A673 (cell line): ENCODE measurements at places on chromosomes 6 and 20. TPM values are rescaled to one million over a fixed set of nuclear protein-coding genes. Genes with fewer than 3 reads are reported as not detected.
A peak's percentile ranks its signal among the peaks of the same experiment; 100 is the strongest.

GRCh38 chr20:61322151-61322865, 70.2 kb downstream of the CDH4 start:
- H3K27me3 ChIP-seq, result peaks cover 18% of the 10 kb centered on the region
- H3K36me3 ChIP-seq, result no peaks in the 10 kb centered on the region
- H3K27ac ChIP-seq, result no peak overlapping the region
- DNase-seq, result no peak
- no peaks in the 10 kb centered on the region for H3K4me1 ChIP-seq
- no peak overlapping the region for H3K4me3 ChIP-seq

- H3K4me1 ChIP-seq, result no peaks in the 10 kb centered on the region
- peaks cover 33% of the 10 kb centered on the region for H3K27me3 ChIP-seq
- H3K36me3 ChIP-seq, result no peaks in the 10 kb centered on the region
- no peak overlapping the region for H3K4me3 ChIP-seq
- DNase-seq, result no peak
- H3K27ac ChIP-seq, result no peak overlapping the region
Measured at GRCh38 chr20:49559411-49560081, 8.4 kb downstream of the PTGIS start.

ARMC12 gene
- 0.74 and 1.0 TPM in 2 replicates for total RNA-seq

SNTA1 gene
- 4.4 and 7.5 TPM in 2 replicates for total RNA-seq

LAMA2 gene
- total RNA-seq, result 2.2 TPM in 2 replicates

BCAS1 gene
- total RNA-seq, result 1.4 and 2.6 TPM in 2 replicates

DNA sequence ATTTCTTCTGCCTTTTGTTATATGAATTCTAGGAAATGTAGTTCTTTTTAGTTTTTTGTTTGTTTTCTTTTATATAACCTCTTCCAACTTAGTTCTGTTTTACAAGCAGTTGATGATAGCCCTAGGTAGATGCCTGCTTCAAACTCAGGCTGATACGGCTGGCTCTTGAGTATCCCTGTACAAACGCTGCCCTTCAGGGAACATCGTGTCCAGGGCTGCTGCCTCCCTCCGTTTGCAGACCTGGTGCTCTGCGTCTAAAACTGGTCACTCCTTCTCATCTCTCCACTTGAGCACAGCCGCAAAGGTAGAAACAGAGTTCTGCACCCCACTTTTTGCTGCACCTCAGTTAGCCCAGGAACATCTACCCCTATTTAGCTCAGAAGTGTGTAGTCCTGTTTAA, 310.1 kb downstream of the PRL start:
- DNase-seq, result no peak
- H3K27me3 ChIP-seq, result no peaks in the 10 kb centered on the region
- no peak overlapping the region for H3K4me3 ChIP-seq
- no peak overlapping the region for H3K27ac ChIP-seq
- peaks cover 33% of the 10 kb centered on the region for H3K4me1 ChIP-seq
- no peaks in the 10 kb centered on the region for H3K36me3 ChIP-seq

GRCh38 chr20:1324598-1325172, 4.3 kb downstream of the SDCBP2 start:
- peaks cover 4% of the 10 kb centered on the region for H3K36me3 ChIP-seq
- no peaks in the 10 kb centered on the region for H3K27me3 ChIP-seq

PPP1R3G gene
- 0.24 and 0.81 TPM in 2 replicates for total RNA-seq

- DNase-seq, result no peak
- no peak overlapping the region for H3K27ac ChIP-seq
- H3K4me1 ChIP-seq, result peaks cover 21% of the 10 kb centered on the region
- H3K27me3 ChIP-seq, result no peaks in the 10 kb centered on the region
- no peak overlapping the region for H3K4me3 ChIP-seq
- H3K36me3 ChIP-seq, result no peaks in the 10 kb centered on the region
Measured at GRCh38 chr6:75386050-75386770, 101.6 kb upstream of the TMEM30A start.

DNA sequence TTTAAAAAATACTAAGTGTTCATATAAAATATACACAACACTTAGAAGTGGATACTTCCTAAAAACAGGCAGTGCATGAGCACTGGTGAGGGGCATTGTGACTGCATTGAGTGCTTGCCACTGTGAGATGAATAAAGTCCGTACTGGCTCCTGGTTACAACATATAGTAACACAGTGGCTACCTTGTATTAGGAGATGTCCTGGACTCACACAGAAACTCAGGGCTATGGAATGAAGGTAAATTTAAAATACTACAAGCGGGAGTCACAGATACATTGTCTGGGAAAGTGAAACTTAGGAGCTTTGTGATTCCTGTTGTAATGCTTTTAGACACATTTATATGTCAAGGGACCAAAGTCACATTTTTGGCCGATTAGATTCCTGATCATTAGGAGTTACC, 36.5 kb upstream of the HLA-G start:
- DNase-seq, result no peak
- peaks cover 7% of the 10 kb centered on the region for H3K4me1 ChIP-seq
- no peaks in the 10 kb centered on the region for H3K36me3 ChIP-seq
- no peak overlapping the region for H3K4me3 ChIP-seq

DNA sequence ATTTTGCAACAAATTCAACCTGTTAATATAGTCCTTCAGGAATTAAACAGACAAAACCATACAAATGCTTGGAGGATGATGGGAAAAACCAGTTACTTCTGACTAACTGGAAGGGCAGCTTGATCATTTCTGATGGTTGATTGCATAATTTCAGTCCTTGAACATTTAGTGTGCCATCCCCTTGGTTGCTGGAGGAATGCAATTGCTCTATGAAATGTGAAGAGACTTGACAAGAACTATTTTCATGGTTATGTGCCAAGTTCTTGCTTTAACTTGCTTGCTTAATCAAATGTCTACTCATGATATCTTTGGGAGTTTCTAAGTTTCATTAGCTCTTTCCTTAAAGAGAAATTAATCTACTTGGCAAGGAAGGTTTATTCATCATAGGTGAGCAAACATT, 45.2 kb downstream of the ANKEF1 start:
- H3K27ac ChIP-seq, result no peak overlapping the region
- peaks cover 9% of the 10 kb centered on the region for H3K4me1 ChIP-seq
- no peak overlapping the region for H3K4me3 ChIP-seq
- no peaks in the 10 kb centered on the region for H3K36me3 ChIP-seq
- no peaks in the 10 kb centered on the region for H3K27me3 ChIP-seq
- peak; percentile 39 for DNase-seq

CST7 gene
- not detected in 2 replicates for total RNA-seq

DNA sequence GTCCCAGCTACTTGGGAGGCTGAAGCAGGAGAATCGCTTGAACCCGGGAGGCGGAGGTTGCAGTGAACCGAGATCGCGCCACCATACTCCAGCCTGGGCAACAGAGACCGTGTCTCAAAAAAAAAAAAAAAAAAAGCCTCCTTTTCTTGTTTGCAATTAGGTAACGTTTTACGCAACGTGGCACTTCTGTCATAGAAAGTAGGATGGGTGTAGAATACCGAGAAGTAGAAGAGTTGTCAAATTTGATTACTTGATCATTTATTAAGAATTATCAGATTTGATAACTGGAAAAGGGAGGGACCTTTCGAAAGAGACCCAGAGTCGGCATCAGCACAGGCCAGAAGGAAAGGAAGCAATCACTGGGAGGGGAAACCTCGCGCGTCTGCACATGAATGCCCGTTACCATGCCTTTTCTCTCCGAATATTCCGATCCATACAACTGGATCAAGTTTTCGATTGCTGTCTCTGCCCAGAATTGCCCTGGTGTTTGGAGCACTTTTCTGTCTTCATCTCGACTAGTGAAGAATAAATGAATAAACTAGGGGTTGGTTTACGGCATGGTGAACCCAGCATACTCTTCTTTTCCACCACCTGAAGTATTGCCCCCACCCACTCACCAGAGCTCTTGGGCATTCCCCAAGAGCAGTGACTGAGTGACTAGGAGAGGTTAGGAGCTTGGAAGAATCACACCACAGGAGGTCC, 4.5 kb upstream of the TFAP2D start:
- H3K27me3 ChIP-seq, result peaks cover 99% of the 10 kb centered on the region
- no peaks in the 10 kb centered on the region for H3K4me1 ChIP-seq
- no peak overlapping the region for H3K4me3 ChIP-seq
- H3K27ac ChIP-seq, result no peak overlapping the region

NMBR gene
- total RNA-seq, result not detected in 2 replicates

C6orf141 gene
- 9.7 and 11.7 TPM in 2 replicates for total RNA-seq

GRCh38 chr6:153167907-153168306, 36.8 kb upstream of the RGS17 start:
- H3K27ac ChIP-seq, result no peak overlapping the region
- no peaks in the 10 kb centered on the region for H3K27me3 ChIP-seq

VGLL2 gene
- not detected in 2 replicates for total RNA-seq

- H3K4me3 ChIP-seq, result peak overlapping the region; percentile 26
- peaks cover 47% of the 10 kb centered on the region for H3K4me1 ChIP-seq
- peak; percentile 70 for DNase-seq
- H3K36me3 ChIP-seq, result no peaks in the 10 kb centered on the region
- H3K27ac ChIP-seq, result peak overlapping the region; percentile 0
- no peaks in the 10 kb centered on the region for H3K27me3 ChIP-seq
Measured at GRCh38 chr6:138654715-138655634, 118.6 kb upstream of the CCDC28A start.

GRCh38 chr6:97626671-97627441, 343.8 kb upstream of the MMS22L start:
- peak overlapping the region; percentile 43 for H3K4me3 ChIP-seq
- H3K27ac ChIP-seq, result peak overlapping the region; percentile 68
- H3K27me3 ChIP-seq, result no peaks in the 10 kb centered on the region
- H3K4me1 ChIP-seq, result peaks cover 20% of the 10 kb centered on the region
- peak; percentile 95 for DNase-seq

DNA sequence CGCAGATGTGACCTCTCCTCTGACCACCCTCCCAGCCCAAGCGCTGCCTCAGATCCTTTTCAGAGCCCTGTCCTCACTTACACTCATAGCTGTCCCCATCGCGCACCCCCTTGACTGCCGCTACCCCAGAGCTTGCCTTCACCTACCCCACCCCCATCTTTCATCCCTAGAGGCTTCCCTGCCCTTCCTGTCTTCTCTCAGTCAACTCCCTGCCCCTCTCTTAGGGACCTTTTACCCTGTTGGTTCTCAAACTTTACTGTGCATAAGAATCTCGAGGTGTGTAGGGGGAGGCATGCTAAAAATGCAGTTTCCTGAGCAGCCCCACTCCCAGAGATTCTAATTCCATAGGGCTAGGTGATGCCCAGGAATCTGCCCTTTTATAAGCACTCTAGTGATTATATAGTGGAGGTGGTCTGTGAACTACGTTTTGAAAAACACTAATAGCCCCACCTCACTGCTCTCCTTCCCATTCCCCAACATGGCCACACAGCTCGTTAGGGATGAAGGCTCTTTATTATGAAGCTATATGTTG, 725 bp downstream of the TM9SF4 start:
- H3K27me3 ChIP-seq, result peaks cover 8% of the 10 kb centered on the region
- peak overlapping the region; percentile 70 for H3K4me3 ChIP-seq
- DNase-seq, result peak; percentile 28
- peak overlapping the region; percentile 99 for H3K27ac ChIP-seq
- peaks cover 4% of the 10 kb centered on the region for H3K36me3 ChIP-seq

GRCh38 chr20:61937146-61937962, 128.3 kb downstream of the TAF4 start:
- H3K4me1 ChIP-seq, result no peaks in the 10 kb centered on the region
- no peak for DNase-seq
- H3K27me3 ChIP-seq, result peaks cover 13% of the 10 kb centered on the region
- H3K36me3 ChIP-seq, result no peaks in the 10 kb centered on the region
- no peak overlapping the region for H3K4me3 ChIP-seq

ACTL10 gene
- total RNA-seq, result 0.39 and 0.47 TPM in 2 replicates

GRCh38 chr20:45095805-45096238, 5.1 kb downstream of the KCNS1 start:
- H3K4me3 ChIP-seq, result no peak overlapping the region
- H3K4me1 ChIP-seq, result no peaks in the 10 kb centered on the region
- DNase-seq, result peak; percentile 72

DNA sequence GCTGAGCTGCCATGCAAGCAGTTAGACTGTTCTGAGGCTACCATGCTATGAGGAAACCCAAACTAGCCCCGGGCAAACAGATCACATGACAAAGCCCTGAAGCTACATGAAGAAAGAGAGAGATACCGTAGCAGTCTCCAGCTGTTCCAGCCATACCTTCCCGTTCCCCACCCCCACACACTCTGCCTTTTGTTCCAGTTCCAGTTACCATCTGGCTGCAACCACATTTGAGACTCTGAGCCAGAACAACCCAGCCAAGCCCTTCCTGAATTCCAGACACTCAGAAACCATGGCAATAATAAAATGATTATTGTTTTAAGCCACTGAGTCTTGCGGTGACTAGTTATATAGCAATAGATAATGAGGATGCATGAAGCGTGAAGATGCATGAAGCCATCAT, 28.3 kb downstream of the RIN2 start:
- DNase-seq, result peak; percentile 61
- no peaks in the 10 kb centered on the region for H3K27me3 ChIP-seq
- peaks cover 33% of the 10 kb centered on the region for H3K4me1 ChIP-seq
- H3K27ac ChIP-seq, result peak overlapping the region; percentile 34
- H3K36me3 ChIP-seq, result no peaks in the 10 kb centered on the region
- no peak overlapping the region for H3K4me3 ChIP-seq

ULBP1 gene
- total RNA-seq, result 5.2 and 7.0 TPM in 2 replicates

CDK19 gene
- 23.7 and 27.4 TPM in 2 replicates for total RNA-seq

DNA sequence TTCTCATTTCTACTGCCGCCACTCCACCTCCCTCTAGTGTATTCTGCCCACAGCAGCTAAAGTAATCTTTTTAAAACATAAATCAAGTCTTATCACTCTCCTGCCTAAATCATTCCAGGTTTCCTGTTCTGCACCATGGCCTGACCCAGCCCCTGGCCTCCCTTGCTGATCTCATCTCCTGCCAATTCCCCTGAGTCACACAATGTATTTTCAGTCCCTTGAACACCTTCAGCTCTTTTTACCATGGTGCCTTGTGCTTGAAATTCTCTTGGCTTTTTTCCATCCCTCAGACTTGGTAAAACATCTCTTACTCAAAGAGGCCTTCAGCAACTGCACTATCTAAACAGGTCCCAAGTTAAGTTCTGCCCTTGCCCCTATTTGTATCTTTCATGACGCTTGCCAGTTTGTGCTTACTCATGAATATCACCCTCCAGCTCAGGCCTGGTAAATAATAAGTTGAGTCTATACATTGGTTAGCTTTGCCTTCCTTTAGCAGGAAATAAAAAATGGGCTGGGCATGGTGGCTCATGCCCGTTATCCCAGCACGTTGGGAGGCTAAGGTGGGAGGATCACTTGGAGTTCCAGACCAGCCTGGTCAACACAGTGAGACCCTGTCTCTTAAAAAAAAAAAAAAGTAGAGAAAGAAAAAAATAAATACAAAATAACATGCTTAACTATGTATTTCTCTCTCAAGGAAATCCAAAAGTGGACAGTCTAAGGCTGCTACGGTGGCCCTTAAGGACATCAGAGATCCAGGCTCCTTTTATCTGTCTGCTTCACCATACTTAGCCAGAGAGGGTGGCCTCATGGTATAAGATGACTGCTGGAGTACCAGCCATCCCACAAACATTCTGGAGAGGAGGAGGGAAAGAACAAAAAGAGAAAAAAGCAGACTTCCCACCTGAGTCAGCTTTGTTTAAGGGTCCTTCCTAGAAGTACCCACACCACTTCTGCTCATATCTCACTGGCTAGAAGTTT, 62.2 kb downstream of the ARFGEF2 start:
- H3K27ac ChIP-seq, result no peak overlapping the region
- H3K27me3 ChIP-seq, result no peaks in the 10 kb centered on the region
- peak; percentile 33 for DNase-seq
- no peaks in the 10 kb centered on the region for H3K4me1 ChIP-seq
- no peak overlapping the region for H3K4me3 ChIP-seq
- H3K36me3 ChIP-seq, result peaks cover 17% of the 10 kb centered on the region
